ENCODE measurements at places on chromosomes 6 and 20. TPM values are rescaled to one million over a fixed set of nuclear protein-coding genes. Genes with fewer than 3 reads are reported as not detected.

GRCh38 chr6:134626086-134626485 is 308.2 kb upstream of the SGK1 start:
- no peak for DNase-seq

The TRPC4AP gene
- 44.8 TPM for total RNA-seq

GRCh38 chr6:136544326-136544725 is 5.9 kb downstream of the MAP7 start:
- no peak for DNase-seq

DNA sequence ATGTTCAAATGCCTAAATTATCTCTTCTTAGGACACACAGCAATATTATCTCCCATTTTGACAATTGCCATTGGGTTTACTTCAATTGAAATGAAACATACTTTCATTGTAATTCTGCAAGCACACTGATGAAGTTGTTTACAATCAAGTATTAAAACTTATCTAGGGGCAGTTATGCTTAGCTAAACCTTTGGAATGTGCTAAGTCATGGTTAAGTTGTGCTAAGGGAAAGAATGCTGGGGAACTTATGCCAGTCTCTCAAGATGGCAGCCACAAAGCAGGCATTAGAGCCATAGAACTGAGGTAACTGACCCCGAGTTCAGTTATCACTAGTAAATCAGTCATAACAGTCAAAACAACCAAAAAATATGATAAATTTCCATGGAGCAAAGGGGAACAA is 59.1 kb upstream of the NT5E start:
- no peak for DNase-seq

- DNase-seq: no peak
Measured at GRCh38 chr6:136370988-136371728, 81.5 kb upstream of the BCLAF1 start.

The ADGB gene
- total RNA-seq: 1.8 TPM

Data from lower leg skin (tissue), 4 donors.